Amygdala (tissue), 56 donors: ENCODE measurements at places on chromosomes 3 and 15.
A peak's percentile ranks its signal among the peaks of the same experiment; 100 is the strongest.

DNA sequence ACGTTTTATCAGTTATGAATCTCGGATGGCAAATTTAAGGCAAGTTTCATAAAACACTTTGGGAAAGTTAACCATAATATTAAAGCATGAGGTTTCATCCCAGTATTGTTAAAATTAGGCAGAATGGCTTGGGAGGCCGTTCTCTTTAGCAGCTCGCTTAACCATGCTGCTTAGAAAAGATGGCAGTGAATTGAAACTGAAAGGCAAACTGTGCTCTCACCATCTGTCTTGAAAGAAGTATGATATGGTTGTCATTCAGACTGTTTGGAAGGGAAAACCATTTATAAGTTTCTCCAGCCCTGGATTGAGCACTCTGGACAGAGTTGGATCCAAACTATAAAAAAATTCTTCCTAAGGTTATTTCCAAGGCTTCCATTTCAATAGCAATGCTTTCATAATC lies 332.3 kb upstream of the SUCLG2 start:
- no peak for DNase-seq

GRCh38 chr3:72154391-72155335 lies 369.7 kb upstream of the PROK2 start:
- DNase-seq: no peak

GRCh38 chr3:174408310-174408709 lies 450.8 kb upstream of the NAALADL2 start:
- no peak for DNase-seq

DNA sequence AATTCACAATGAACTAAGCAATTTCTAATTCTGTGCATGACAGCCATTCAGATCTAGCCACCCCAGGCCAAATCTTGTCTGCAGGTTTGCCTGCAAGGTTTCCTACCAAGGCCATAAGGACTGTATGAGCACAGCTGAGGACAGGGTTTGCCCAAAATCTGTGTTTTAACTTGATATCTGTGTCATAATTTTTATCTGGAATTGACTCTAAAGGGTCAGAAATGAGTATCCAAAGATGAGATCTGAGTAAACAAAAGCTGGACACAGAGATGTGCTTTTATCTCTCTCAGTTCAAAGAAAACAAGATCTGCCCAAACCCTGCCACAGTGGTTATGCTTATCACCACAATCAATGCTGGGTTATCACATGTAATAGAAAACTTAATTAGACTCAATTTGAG lies 154.6 kb upstream of the COL8A1 start:
- DNase-seq: no peak

GRCh38 chr3:39126532-39127071 lies 19.1 kb downstream of the TTC21A start:
- no peak for DNase-seq

DNA sequence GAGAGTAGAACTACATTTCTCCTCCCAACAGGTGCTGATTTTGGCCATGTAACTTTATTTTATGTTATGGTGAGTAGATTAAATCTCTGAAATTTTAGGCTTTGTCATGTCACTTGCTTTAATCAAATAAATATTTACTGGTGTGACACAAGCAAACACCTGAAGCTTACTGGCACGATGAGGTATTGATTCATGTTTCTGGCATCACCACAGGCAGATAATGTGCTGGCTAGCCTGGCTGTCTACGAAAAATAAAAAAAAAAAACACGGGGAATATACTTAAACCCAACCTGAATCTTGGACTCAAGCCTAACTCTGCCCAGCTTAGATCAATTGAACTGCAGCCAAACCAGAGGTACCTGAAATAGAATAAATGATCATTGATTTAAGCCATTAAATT lies 65.6 kb upstream of the CADM2 start:
- no peak for DNase-seq

DNA sequence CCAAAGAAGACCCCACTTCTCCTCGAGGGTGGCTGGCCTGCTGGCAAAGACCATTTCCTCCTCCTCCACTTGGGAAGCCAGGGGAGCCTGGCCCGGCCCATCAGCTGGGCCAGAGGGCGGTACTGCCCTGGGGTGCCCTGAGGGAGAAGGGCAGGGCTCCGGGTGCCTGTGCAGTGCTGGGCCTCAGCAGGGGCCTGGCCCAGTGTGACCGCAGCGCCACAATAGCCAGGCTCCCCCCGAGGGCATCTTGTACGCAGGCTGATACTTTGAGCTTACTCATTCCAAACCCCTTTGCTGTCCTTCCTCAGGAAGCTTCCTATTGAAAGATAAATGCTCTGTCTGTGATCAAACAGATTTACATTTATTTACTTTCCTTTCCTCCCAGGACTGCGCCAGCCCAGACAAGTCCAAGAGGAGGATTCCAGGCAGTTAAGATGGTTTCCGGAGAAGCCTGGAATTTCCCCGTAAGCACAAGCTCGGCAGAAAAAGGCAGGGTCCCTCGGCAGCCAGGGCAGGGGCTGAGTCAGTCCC lies 240.1 kb downstream of the XXYLT1 start:
- no peak for DNase-seq

- DNase-seq: no peak
Observed at GRCh38 chr3:149662240-149662887, 4.5 kb upstream of the WWTR1 start.

- no peak for DNase-seq
Observed at GRCh38 chr3:186110975-186111974, 2.4 kb upstream of the ETV5 start.

DNA sequence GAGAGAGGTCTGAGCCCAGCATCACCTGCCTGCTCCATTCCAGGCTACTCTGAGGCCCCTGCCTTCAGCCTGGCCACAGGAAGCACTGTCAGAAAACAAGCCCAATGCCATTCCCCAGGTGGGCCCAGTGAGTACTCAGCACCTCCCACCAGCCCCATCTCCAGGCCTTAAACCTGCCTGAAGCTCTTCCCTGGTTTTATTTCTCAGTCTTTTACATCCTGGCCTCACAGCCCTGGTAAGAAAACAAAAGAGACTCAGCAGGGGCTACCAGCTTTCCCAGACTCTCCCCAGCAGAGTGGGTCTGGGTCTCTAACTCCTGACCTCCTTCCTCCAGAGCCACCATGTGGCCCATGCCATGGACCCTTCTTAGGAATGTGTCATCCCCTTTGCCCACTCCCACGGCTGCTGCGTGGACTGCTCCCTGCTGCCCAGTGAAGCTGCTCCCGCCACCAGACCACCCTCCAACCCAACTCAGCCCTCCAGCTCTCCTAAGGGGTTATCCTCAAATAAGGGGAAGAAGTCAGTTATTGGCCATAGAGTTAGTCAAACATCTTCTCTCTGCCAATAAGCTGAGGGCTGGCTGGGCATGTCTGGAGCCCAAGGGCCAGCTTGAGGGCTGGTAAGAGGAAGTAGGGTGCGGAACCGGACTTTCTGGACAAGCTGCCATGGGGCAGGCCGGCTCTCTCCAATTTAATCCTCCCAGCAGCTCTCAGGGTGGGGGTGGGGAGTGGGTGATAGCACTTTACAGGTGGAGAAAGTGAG lies 116.7 kb upstream of the LINGO1 start:
- DNase-seq: no peak

- no peak for DNase-seq
Observed at GRCh38 chr15:64611085-64611725, 150.8 kb downstream of the ZNF609 start.

- DNase-seq: peak; percentile 80
Observed at GRCh38 chr3:71583566-71584393, at the start of gene FOXP1. Gene FOXP1, minus strand, starts transcription at chr3:71583728. Its CDS starts 385,347 bp downstream, at chr3:71198381.

DNA sequence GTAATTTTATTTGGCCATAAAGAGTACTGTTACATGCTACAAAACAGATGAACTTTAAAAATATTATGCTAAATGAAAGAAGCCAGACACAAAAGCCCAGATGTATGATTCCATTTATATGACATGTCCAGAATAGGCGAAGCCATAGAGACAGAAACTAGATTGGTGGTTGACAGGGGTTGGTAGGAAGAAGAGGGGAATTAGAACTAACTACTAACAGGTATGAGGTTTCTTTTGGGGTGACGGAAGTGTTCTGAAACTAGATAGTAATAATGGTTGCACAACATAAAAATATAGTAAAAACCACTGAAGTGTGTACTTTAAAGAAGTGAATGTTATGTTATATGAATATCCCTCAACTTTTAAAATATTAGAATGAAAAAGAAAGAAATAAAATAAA lies 66.1 kb downstream of the GBE1 start:
- DNase-seq: no peak

- DNase-seq: no peak
Observed at GRCh38 chr3:65855370-65856100, 183.2 kb downstream of the MAGI1 start.

GRCh38 chr3:2896308-2896939 lies 213.8 kb downstream of the IL5RA start:
- no peak for DNase-seq

- DNase-seq: no peak
Observed at GRCh38 chr15:59138243-59138642, 33.3 kb downstream of the CCNB2 start.

DNA sequence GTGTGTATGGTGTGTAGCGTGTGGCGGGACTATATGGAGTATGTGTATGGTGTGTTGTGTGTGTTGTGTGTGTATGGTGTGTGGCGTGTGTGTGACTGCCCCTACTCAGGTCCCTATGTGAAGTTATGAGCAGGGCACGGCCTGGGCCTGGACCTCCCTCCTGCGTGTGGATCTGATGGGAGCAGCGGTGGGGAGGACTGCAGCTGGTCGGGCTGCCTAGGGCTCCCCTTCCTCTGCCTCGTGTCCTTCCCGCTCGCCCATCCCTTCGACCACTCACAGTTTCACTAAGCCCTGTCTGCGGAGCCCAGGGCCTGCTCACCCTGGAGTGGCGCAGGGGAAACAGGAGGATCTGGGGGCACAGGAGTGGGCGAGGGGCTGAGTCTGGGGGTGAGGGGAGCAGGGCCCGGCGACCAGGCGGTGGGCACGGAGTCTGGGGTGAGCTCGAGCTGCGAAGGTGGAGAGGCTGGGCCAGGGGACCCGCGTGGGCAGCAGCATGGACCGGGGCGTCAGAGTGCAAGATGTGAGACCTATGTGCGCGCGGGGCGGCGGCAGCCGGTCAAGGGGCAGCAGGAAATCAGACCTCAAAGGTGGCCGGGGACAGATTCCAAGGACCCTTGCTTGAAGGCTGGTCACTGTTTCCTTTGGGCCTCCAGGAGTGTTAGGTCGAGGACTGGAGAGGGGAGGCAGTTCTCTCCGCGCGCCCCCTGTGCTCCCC lies 26.6 kb downstream of the GABRA5 start:
- no peak for DNase-seq

- no peak for DNase-seq
Observed at GRCh38 chr15:84400017-84400740, 164.6 kb downstream of the GOLGA6L4 start.

- no peak for DNase-seq
Observed at GRCh38 chr15:99566157-99566897, 543 bp downstream of the MEF2A start.

- no peak for DNase-seq
Observed at GRCh38 chr15:36738817-36739216, 159.4 kb downstream of the CDIN1 start.

DNA sequence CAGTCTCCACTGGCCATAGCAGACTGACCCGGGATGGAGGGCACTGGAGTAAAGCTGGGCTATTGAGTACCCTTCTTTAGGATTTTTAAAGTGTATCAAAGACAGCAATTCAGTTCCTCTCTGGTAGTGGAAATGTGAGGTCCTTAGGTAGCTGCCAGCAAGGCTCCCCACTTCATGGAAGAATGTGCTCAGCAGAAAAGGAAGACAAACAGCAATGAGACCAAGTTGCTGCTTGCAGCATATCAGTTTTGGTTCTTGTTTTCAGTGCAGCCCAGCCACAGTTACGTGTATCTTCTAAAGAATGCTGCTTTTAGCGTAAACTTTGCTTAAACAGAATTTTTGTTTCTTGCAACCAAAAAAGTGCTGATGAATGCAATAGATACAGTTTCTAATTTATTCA lies 374.0 kb upstream of the CBLB start:
- DNase-seq: no peak

DNA sequence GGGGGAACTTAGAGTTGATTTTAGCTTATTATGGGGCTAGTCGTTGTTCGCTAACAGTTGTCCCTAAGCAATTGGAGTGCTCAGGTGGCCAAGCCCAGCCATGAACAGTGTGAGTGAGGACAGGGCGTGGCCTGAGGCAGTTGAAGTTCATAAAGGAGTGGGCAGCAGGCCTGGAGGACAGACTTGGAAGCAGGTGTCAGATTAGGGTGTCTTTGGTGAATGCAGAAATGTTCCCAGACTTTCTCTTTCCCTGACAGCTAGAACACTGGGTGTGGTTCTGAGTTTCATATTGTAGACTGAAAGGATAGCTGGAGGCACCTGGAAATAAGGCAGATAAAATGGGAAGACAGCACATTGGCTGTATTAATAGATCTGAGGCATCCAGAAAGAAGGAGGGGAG lies 59.8 kb upstream of the FGD5 start:
- DNase-seq: no peak

DNA sequence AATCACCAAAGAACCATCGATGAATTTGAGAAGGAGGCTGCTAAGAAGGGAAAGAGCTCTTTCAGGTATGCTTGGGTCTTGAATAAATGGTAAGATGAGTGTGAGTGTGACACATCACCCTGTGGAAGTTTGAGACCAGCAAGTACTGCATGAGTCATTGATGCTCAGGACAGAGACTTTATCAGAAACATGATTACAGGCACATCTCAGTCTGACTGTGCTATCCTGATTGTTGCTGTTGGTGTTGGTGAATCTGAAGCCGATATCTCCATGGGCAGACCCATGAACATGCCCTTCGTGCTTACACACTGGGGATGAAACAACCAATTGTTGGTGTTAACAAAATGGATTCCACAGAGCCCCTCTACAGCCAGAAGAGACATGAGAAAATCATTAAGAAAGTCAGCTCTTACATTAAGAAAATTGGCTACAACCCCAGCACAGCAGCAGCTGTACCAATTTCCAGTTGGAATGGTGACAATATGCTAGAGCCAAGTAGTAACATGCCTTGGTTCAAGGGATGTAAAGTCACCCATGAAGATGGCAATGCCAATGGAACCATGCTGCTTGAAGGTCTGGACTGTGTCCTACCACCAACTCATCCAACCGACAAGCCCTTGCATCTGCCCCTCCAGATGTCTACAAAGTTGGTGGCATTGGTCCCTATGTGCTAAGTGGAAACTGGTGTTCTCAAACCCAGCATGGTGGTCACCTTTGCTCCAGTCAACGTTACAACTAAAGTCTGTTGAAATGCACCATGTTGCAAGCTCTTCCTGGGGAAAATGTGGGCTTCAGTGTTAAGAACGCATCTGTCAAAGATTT lies 20.5 kb downstream of the TM4SF4 start:
- no peak for DNase-seq

DNA sequence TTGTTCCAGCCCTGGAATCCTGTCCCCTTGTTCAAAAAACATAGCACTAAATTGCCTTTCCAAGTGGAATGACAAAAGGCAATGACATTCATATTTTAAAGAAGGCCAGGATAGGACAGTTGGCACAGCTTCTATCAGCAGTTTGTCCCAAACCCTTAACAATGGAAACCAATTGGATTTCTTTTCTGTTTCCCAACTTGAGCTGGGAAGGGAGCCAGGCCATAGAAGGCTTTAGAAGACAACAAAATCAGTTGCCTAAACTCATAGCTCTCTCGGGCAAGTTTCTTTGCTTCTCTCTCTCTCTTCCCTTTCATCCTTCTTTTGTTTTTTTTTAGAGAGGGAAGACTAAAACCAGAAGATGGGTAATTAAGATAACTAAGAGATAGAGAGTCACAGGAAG lies 227.7 kb upstream of the TPRG1 start:
- DNase-seq: no peak

- no peak for DNase-seq
Observed at GRCh38 chr15:45747426-45747825, 112.6 kb downstream of the SQOR start.
